ENCODE measurements at places on chromosomes 13 and 19. TPM values are rescaled to one million over a fixed set of nuclear protein-coding genes. Genes with fewer than 3 reads are reported as not detected.

- DNase-seq = no peak
- no peaks in the 10 kb centered on the region for H3K27me3 ChIP-seq
- H3K27ac ChIP-seq = no peak overlapping the region
- H3K4me3 ChIP-seq = no peak overlapping the region
Measured at GRCh38 chr13:23861310-23861709, 27.9 kb downstream of the MIPEP start.

GRCh38 chr19:46456930-46457329 is 14.4 kb downstream of the PNMA8A start:
- no peaks in the 10 kb centered on the region for H3K27me3 ChIP-seq
- H3K36me3 ChIP-seq = no peaks in the 10 kb centered on the region
- no peak for DNase-seq
- no peak overlapping the region for H3K4me3 ChIP-seq

- no peaks in the 10 kb centered on the region for H3K36me3 ChIP-seq
- no peaks in the 10 kb centered on the region for H3K27me3 ChIP-seq
- no peak overlapping the region for H3K27ac ChIP-seq
- no peak overlapping the region for H3K4me3 ChIP-seq
Measured at GRCh38 chr13:106153876-106154275, 381.6 kb downstream of the EFNB2 start.

- no peak for DNase-seq
- no peaks in the 10 kb centered on the region for H3K36me3 ChIP-seq
- peak overlapping the region; percentile 92 for H3K27ac ChIP-seq
- peaks cover 39% of the 10 kb centered on the region for H3K4me1 ChIP-seq
- peak overlapping the region; percentile 83 for H3K4me3 ChIP-seq
Measured at GRCh38 chr13:74134777-74135325, 647 bp upstream of the KLF12 start.

GRCh38 chr13:70330697-70331361 is 222.6 kb upstream of the KLHL1 start:
- no peaks in the 10 kb centered on the region for H3K27me3 ChIP-seq
- no peak for DNase-seq
- H3K4me1 ChIP-seq = no peaks in the 10 kb centered on the region

DNA sequence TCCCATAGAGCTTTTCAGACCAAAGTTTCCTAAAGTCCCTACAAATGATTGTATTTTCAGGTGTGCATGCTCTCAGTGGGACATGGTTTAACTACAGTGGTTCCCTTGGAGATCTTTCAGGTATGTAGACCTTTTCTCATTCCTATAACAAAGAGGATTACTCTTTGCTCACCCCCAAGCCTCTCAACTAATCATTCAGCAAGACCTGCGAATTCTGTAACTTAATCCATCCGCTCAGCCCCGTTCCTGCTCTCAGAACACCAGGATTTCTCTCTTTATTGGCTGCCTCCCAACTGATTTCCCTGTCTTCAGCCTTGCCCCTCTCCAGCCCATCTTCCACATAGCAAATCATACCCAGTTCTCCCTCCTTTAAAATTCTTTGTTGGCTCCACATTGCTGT is 253.6 kb downstream of the MTUS2 start:
- H3K36me3 ChIP-seq = no peaks in the 10 kb centered on the region
- no peaks in the 10 kb centered on the region for H3K4me1 ChIP-seq
- no peak overlapping the region for H3K4me3 ChIP-seq

DNA sequence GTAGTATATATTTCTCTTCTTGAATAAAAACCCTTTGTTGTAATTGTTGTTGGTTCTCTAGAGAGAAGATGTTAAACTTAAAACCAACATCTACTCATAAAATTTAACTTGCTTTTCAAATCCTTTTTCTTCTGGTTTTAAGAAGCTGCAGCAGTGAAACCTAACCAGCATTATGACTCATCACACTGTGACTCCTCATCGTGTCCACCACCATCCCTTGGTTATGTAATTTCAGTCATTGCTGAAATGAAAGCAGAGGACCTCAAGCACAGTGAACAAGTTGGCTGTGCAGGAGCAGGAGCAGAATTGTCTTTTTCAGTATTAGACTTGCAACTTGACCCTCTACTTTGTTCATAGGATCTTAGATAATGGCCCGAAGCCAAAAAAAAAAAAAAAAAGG is 64.9 kb upstream of the HTR2A start:
- H3K4me3 ChIP-seq = no peak overlapping the region
- H3K36me3 ChIP-seq = no peaks in the 10 kb centered on the region
- DNase-seq = no peak
- no peak overlapping the region for H3K27ac ChIP-seq
- no peaks in the 10 kb centered on the region for H3K4me1 ChIP-seq

DNA sequence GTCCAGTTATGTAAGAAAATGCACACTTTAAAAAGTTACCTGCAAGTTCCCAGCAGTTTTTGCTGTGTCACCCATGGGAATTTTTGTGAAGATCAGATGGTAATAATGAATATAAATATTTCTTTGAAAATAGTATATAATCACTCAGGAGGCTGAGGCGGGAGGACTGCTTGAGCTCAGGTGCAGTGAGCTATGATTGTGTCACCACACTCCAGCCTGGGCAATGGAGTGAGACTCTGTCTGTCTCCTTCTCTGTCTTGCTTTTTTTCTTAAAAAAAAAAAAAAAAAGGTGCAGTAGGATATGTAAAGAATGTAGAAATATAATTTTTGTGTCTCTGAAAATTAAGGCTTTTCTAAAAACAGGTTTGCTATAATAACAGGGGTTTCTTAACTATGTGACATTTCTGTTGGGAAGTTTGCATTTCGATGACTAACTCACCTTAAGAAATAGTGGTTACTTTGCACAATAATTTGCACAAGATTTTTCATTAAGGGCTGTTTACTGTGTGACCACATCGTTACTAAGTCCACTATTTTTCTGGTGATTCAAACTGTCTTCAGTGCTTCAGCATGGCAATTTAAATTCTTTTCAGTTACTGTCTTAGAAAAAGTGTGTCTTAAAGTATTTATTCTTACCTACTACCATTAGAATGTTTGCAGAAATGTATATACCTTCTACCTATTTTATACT is 37.3 kb downstream of the DNAJC3 start:
- no peak overlapping the region for H3K4me3 ChIP-seq
- no peaks in the 10 kb centered on the region for H3K27me3 ChIP-seq
- H3K4me1 ChIP-seq = peaks cover 15% of the 10 kb centered on the region
- H3K27ac ChIP-seq = peak overlapping the region; percentile 50
- H3K36me3 ChIP-seq = peaks cover 73% of the 10 kb centered on the region

GRCh38 chr13:24252136-24252535 is 57.2 kb upstream of the C1QTNF9 start:
- H3K36me3 ChIP-seq = peaks cover 44% of the 10 kb centered on the region
- H3K4me3 ChIP-seq = peak overlapping the region; percentile 70
- DNase-seq = no peak
- no peaks in the 10 kb centered on the region for H3K27me3 ChIP-seq

- no peak overlapping the region for H3K4me3 ChIP-seq
- peaks cover 57% of the 10 kb centered on the region for H3K4me1 ChIP-seq
- peaks cover 8% of the 10 kb centered on the region for H3K36me3 ChIP-seq
- H3K27me3 ChIP-seq = no peaks in the 10 kb centered on the region
- DNase-seq = no peak
Measured at GRCh38 chr19:11096210-11096841, 7.1 kb downstream of the LDLR start.

GRCh38 chr13:99610702-99611289 is 109.5 kb downstream of the TM9SF2 start:
- DNase-seq = no peak
- H3K4me1 ChIP-seq = peaks cover 11% of the 10 kb centered on the region
- no peak overlapping the region for H3K4me3 ChIP-seq
- no peaks in the 10 kb centered on the region for H3K27me3 ChIP-seq
- no peak overlapping the region for H3K27ac ChIP-seq
- H3K36me3 ChIP-seq = no peaks in the 10 kb centered on the region

GRCh38 chr19:36152352-36153091 is at the start of gene COX7A1:
Gene COX7A1, minus strand, starts transcription at chr19:36152447. Its CDS starts 40 bp downstream, at chr19:36152407.
- H3K27me3 ChIP-seq = no peaks in the 10 kb centered on the region
- no peaks in the 10 kb centered on the region for H3K4me1 ChIP-seq
- H3K4me3 ChIP-seq = peak within 1 kb of the TSS; percentile 20

- H3K36me3 ChIP-seq = peaks cover 42% of the 10 kb centered on the region
- no peak overlapping the region for H3K4me3 ChIP-seq
- no peak overlapping the region for H3K27ac ChIP-seq
Measured at GRCh38 chr13:42893214-42893671, 98.8 kb downstream of the EPSTI1 start.

GRCh38 chr19:40270362-40271089 is 14.6 kb downstream of the AKT2 start:
- H3K36me3 ChIP-seq = peaks cover 30% of the 10 kb centered on the region
- DNase-seq = no peak
- peaks cover 33% of the 10 kb centered on the region for H3K4me1 ChIP-seq
- no peak overlapping the region for H3K4me3 ChIP-seq

- DNase-seq = no peak
- no peak overlapping the region for H3K4me3 ChIP-seq
- H3K36me3 ChIP-seq = no peaks in the 10 kb centered on the region
- H3K4me1 ChIP-seq = no peaks in the 10 kb centered on the region
Measured at GRCh38 chr13:89959074-89959473, 1388.4 kb upstream of the MIR17HG start.

- DNase-seq = peak; percentile 84
- peaks cover 14% of the 10 kb centered on the region for H3K4me1 ChIP-seq
- no peaks in the 10 kb centered on the region for H3K36me3 ChIP-seq
Measured at GRCh38 chr19:46766569-46767317, 20.5 kb upstream of the STRN4 start.

DNA sequence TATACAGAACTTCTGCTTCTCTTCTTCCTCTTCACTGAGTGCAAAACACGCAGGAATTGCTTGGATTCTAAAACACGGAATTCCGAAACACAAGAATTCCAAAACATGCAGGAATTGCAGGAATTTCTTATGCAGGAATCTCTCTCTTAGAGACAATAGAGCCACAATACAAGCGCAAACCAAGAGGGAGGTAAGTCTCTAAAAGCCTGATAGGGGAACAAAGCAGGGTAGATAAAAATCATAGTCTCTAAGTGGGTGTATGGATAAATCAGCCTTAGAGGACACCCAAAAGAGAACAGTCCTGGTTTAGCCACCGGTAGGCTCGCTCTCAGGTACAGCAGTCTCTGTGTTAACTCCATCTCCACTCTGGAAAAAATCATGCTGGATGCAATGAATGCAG is 112.9 kb downstream of the LHFPL6 start:
- no peak overlapping the region for H3K4me3 ChIP-seq
- no peaks in the 10 kb centered on the region for H3K36me3 ChIP-seq
- H3K4me1 ChIP-seq = no peaks in the 10 kb centered on the region
- no peak overlapping the region for H3K27ac ChIP-seq
- no peak for DNase-seq

DNA sequence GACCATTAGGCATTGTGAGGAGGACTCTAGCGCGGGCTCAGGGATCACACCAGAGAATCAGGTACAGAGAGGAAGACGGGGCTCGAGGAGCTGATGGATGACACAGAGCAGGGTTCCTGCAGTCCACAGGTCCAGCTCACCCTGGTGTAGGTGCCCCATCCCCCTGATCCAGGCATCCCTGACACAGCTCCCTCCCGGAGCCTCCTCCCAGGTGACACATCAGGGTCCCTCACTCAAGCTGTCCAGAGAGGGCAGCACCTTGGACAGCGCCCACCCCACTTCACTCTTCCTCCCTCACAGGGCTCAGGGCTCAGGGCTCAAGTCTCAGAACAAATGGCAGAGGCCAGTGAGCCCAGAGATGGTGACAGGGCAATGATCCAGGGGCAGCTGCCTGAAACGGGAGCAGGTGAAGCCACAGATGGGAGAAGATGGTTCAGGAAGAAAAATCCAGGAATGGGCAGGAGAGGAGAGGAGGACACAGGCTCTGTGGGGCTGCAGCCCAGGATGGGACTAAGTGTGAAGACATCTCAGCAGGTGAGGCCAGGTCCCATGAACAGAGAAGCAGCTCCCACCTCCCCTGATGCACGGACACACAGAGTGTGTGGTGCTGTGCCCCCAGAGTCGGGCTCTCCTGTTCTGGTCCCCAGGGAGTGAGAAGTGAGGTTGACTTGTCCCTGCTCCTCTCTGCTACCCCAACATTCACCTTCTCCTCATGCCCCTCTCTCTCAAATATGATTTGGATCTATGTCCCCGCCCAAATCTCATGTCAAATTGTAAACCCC is 2.8 kb upstream of the CEACAM5 start:
- no peak overlapping the region for H3K4me3 ChIP-seq
- H3K4me1 ChIP-seq = no peaks in the 10 kb centered on the region
- H3K27me3 ChIP-seq = no peaks in the 10 kb centered on the region
- DNase-seq = no peak
- H3K27ac ChIP-seq = no peak overlapping the region

- no peaks in the 10 kb centered on the region for H3K4me1 ChIP-seq
- no peaks in the 10 kb centered on the region for H3K36me3 ChIP-seq
- H3K27me3 ChIP-seq = no peaks in the 10 kb centered on the region
- H3K27ac ChIP-seq = no peak overlapping the region
- no peak overlapping the region for H3K4me3 ChIP-seq
Measured at GRCh38 chr13:28478127-28478526, 16.8 kb downstream of the FLT1 start.

DNA sequence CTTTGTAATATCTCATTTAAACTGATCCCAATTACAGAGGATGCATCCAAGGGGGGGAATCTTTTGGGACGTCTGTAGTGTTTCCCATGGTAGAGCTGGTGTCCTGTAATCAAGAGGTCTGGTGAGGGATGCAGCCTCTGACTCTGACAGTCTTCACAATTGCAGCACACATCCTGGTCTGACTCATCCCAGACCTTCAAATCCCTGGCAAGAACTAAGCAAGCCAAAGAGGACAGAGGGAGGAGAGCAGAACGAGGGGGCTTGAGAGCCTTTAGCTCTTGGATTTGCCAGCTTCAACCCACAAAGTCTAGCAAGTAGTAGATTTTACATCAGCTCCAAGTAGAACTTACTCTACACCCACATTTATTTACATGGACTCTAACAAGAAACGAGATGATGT is 17.3 kb upstream of the FCGBP start:
- H3K36me3 ChIP-seq = no peaks in the 10 kb centered on the region
- peak overlapping the region; percentile 81 for H3K27ac ChIP-seq
- DNase-seq = no peak
- H3K27me3 ChIP-seq = no peaks in the 10 kb centered on the region

GRCh38 chr19:50721441-50722137 is 1.6 kb upstream of the CLEC11A start:
- peaks cover 8% of the 10 kb centered on the region for H3K4me1 ChIP-seq
- H3K36me3 ChIP-seq = no peaks in the 10 kb centered on the region
- H3K4me3 ChIP-seq = no peak overlapping the region
- no peak overlapping the region for H3K27ac ChIP-seq
- H3K27me3 ChIP-seq = peaks cover 100% of the 10 kb centered on the region

Gene HPN
- 1.0 TPM for total RNA-seq

Gene NXNL1
- total RNA-seq = not detected

Gene ZNF723
- not detected for total RNA-seq

Gene MAMSTR
- total RNA-seq = 6.4 TPM

Gene RFXANK
- total RNA-seq = 78.4 TPM

Gene KIRREL2
- total RNA-seq = not detected

Gene ZNF560
- total RNA-seq = not detected

Gene GJA3
- total RNA-seq = 0.38 TPM

Gene RFPL4AL1
- not detected for total RNA-seq
